Type B pancreatic cell (in vitro differentiated cells): ENCODE measurements at places on chromosomes 12 and 14.
A peak's percentile ranks its signal among the peaks of the same experiment; 100 is the strongest.

GRCh38 chr14:75229661-75230139, 48.9 kb upstream of the FOS start:
- no peak for DNase-seq

- DNase-seq = no peak
These were observed 45.0 kb upstream of the CCDC91 start for GRCh38 chr12:28145216-28145615.

GRCh38 chr12:81329085-81329484, 251.2 kb downstream of the ACSS3 start:
- DNase-seq = no peak

GRCh38 chr14:105163040-105163742, 5.4 kb downstream of the JAG2 start:
- DNase-seq = no peak

DNA sequence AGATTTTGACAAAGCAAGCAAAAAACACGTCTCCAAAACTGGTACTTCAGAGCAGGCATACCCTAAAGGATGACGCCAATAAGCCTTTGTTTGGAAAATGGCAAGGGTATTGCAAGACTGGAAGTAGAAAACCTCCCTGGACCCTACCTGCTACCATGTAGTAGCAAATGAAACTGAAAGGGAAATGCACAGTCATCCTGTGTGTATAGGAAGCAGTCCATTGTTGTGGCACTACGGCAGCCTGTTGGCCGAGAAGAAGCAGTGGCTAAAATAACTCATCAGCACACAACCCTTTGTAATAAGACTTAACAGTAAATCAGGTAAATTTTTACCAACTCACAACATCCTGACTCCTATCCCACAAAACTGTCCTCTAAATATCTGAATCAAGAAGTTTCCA, 386.4 kb downstream of the RGS6 start:
- DNase-seq = no peak

DNA sequence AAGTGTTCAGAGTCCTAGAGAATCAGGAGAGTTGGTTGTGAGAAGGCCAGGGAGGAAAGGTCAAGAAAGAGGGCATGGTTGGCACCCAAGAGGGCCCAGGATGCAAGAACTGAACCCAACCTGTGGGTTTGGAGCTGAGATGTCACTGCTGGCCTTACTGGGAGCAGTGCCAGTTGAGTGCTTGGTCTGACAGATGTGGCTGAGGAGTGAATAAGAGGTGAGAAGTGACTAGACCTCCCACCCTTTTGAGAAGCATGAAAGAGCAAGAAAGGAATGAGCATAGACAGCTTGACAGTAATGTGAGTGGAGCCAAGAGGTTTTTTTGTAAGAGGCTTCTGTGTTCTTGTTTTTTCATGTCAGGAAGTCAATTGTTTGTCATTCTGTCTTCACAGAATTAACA, 95.3 kb downstream of the FGD4 start:
- DNase-seq = no peak

DNA sequence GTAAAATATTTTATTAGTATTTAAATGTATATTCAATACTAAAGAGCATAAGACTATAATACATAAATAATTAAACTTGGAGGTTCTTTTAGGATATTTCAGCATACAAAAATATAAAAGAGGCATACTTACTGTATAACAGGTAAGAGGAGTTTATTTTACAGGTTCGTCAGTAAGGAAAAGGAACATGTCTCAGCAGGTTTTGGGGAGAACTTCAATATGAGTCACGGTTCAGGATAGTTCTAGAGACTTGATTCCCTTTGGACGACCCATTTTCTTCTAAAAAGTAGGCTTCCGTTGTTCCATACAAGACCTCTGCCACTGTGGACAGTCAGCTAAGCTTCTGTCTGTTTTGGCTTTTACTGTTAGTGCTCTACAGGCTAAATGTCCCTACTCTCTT, 181.1 kb downstream of the ALX1 start:
- no peak for DNase-seq

DNA sequence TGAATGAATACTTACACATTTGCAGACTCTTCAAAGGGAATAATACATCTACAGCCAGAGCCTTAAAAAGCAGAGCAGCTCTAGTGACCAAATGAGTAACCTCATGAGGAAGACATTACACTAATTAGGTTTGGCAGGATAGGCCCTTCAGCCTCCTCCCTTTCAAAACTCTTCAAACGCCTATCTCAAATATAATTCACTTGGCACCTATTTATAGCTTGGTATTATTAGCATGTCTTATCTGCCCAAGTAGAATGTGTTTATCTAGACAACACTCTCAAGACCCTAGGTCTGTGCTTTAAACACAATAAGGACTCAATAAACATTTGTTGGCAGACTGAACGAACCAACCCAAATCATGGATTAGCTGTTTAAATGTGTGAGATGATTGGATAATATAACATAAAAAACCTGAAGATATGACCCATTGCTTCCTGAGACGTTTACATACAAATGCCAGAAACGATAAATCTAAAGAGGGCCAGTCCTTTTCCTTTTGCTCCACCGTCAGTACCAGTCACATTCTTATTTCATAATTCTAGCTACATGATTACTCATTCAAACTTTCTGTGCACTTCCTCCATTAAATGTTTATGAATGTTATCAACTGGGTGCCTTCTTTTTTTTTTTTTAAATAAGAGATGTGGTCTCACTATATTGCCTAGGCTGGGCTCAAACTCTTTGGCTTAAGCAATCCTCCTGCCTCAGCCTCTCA, 123.3 kb downstream of the CEP83 start:
- no peak for DNase-seq

DNA sequence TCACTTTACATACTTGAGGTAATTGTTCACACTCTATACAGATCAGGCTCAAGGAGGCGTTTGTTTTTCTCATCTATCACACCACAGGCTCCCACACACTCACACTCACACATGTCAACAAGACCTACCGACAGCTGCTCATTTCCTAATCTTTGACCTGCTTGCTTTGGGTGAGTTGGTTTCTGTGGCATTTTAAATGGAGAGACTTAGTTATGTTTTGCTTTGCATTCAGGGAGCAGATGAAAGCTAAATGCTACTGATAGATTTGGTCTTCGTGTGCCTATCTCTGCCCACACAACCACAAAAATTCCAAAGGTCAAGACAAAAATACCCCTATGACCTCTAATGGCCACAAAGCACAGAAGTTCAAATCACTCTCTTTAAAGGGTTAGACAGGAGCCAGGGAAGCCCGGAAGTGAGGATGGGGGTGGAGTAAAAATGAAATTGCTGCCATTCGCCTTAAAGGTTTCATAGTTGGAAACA, 203.5 kb upstream of the G2E3 start:
- no peak for DNase-seq

- DNase-seq = no peak
These were observed 9.4 kb downstream of the AICDA start for GRCh38 chr12:8603286-8603685.

DNA sequence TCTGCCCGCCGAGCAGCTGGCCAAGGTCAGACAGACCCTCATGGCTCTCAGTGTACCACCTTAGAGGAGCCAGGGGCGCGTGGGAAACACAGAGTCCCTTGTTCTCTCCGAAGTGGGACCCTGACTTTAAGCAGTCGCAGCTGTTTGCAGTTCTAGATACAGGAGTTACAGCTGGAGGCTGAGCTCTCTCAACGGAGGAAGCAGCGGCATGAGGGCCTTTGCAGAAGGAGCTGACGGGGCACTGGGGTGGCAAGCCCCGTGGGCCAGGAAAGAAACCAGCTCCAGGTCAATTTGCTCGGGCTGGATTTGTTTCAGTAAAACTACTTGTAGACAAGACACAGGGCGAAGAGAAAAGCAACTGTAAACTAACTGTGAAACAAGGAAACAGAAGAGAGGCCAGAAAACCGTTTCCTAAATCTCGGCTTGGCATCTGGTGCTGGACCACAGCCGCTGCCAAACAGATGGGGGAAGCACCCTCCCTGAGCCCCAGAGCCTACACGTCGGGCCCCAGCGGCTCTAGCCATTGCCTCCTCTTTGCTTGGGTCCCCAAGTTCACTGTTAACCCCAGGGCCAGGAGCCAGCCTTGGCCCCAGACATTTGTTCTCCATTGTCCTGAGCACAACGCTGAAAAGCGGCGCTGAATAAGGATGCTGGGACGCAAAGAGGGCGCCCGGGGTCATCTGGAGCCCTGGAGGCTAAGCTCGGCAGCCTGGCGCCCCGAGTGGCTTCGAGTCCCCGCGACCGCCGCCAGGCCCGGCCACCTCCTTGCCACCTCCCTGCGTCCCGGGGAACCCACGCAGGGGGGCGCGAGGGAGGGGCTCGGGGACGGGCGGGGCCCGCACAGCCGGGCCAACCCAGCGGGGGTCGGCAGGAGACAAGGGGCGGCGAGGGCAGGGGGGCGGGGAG, 914 bp upstream of the PACS2 start:
- DNase-seq = peak; percentile 69

- DNase-seq = peak; percentile 70
These were observed 40.9 kb upstream of the VASH1 start for GRCh38 chr14:76720382-76720813.

- DNase-seq = no peak
These were observed 178.0 kb downstream of the GRIP1 start for GRCh38 chr12:66500841-66501240.

GRCh38 chr12:103326190-103326589, 169.6 kb downstream of the C12orf42 start:
- DNase-seq = no peak

- DNase-seq = no peak
These were observed 31.5 kb upstream of the CRADD start for GRCh38 chr12:93645702-93646101.

DNA sequence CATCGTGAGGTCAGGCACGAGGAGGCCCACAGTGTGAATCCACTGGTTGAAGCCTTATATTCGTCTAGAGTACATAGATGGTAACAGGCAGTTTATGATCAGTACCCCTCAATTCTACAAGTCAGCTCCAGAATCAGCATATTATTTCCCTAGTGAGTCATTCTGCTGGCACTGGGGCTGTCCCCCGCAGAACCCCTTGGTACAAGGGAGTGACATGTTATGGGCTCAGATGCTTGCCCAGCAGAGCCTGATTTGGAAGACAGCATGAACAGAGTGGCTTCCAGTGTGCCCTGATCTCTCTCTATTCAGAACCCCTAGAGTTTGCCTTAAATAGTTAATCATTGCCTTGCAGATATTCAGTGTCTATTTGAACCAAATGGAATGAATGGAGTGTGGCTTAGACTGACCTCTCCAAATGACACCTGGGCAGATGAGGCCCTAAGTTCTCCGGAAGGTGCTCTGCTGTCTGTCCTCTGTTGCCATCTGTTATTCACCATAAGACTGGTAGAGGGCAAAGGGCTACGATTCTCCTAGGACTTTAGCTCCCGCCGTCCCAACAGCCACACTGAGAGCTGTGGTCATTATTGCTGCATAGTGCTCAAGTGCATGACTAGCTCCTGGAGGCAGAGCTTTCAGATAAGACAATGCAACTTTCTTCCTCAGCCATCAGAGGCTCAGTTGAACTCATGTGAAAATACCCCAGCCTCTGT, 41.1 kb downstream of the CACNA2D4 start:
- DNase-seq = peak; percentile 34

- DNase-seq = no peak
These were observed 29.8 kb upstream of the DACT1 start for GRCh38 chr14:58607952-58608317.

- no peak for DNase-seq
These were observed at the start of gene KRT78 for GRCh38 chr12:52848661-52849255. TSS of gene KRT78 (minus strand) at chr12:52848994. CDS start at chr12:52848930, 64 bp downstream.

GRCh38 chr12:75341873-75342272, 7.4 kb downstream of the GLIPR1L1 start:
- DNase-seq = no peak

DNA sequence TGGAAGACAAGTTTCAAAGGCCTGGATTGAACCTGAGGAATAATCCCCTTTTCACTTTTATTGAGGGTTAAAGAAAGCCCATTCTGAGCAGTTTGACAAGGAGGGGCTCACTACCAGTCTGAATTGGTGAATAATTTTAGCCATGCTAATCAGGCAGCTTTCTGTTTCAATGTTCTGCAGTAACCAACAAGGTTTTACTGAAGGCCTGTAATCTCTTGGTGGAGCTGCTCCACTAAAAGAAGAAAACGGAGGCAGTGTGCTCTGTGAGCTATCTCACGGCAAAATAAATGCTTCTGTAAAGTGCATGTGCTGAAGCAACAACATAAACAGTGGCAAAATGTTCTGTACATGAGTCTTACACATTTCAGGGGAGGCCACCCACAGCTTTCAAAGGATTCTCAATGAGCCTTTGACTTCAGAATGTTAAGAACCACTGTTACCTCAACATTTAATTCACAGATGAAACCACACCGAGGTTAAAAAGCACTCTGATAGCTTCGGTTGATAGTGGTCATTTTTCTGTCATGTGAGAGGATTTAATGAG, 111.2 kb downstream of the LRIG3 start:
- no peak for DNase-seq

- no peak for DNase-seq
These were observed 201.2 kb downstream of the FLRT2 start for GRCh38 chr14:85731186-85731585.

GRCh38 chr12:126681676-126682075, 1585.3 kb upstream of the TMEM132C start:
- DNase-seq = no peak

GRCh38 chr14:66752109-66752508, 244.2 kb downstream of the GPHN start:
- DNase-seq = no peak

DNA sequence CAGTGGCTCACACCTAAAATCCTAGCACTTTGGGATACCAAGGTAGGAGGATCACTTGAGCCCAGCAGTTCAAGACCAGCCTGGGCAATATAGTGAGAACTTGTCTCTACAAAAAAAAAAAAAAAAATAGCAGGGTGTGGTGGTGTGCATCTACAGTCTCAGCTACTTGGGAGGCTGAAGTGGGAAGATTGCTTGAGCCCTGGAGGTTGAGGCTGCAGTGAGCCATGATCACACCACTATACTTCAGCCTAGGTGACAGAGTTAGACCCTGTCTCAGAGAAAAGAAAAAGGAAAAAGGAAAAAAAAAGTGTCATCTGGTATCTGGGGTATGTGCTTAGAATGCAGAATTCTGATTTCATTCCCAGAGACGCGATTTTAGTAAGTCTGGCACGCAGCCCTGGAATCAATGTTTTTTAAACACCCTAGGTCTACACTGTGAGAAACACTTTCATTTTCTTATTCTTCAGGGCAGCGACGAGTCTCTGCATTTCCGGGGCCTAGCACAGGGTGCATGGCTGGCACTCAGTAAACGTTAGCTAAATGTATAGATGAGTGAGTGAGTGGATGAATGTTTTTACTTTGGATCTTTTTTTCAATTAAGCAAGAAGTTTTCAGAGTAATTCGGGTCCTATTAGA, 243.8 kb upstream of the PWP1 start:
- no peak for DNase-seq

- no peak for DNase-seq
These were observed 1135.8 kb downstream of the BCL11B start for GRCh38 chr14:98136012-98136789.
